ENCODE measurements at places on chromosomes 2 and 18.
A peak's percentile ranks its signal among the peaks of the same experiment; 100 is the strongest.

DNA sequence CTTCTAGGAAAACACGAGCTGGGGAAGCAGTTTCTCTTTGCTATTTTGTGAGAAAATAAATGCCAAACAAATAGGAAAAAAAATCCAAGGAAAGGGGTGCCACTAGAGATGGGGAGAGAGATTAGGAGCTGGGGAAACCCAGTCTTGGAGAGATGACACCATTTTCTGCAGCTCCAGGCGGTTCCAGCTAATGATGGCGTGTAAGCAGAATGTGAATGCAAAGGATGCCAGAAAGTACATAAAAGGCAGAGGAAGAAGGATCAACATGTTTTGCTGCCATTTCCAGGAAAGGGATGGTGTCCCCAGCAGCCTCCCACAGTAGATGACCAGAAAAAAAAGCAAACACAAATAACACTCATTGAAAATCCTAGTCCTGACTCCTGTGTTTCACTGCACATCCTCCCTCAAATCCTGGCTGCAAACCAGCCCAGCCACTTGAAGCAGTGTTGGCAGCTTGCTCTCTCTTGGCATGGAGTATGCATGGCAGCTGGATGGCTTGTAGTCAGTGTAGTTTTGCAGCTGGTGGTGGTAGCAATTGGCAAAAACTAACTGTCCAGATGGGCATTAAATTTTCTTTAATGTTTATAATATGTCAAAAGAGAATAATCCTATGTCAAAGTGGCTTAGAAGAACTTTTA lies 93.6 kb downstream of the FTCDNL1 start:
- DNase-seq = peak; percentile 90

DNA sequence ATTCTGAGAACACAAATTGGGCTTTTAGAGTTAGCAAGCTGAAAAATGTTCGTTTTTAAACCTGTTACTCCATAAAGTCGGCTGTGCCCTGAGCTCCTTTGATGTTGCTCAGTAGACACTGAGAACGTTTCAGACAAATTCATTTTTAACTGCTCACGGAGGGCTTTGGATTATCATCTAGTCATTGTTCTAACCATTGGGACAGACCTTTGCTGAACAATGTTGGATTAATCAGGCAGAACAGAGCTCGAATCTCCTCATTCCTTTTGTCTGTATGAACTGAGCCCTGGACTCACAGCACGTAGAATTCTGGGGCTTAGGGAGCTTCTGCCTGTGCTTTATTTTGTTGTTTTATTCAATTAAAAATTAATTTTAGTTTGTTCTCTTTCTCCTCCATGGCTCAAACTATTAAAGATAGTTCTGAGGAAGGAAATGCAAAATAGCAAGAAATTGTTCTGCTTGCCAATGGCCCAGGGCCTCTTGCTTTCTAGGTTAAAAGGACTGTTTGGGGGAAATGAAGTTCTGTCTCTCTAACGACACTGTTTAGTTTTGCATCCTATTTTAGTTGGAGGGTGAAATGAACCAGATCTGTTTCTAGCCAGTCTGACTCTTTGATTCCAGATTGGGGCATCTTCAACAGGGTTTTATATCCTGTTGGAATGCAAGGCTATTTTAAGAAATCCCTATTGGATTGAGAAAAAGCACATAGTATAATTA lies 114.7 kb upstream of the CXCR4 start:
- no peak for DNase-seq

DNA sequence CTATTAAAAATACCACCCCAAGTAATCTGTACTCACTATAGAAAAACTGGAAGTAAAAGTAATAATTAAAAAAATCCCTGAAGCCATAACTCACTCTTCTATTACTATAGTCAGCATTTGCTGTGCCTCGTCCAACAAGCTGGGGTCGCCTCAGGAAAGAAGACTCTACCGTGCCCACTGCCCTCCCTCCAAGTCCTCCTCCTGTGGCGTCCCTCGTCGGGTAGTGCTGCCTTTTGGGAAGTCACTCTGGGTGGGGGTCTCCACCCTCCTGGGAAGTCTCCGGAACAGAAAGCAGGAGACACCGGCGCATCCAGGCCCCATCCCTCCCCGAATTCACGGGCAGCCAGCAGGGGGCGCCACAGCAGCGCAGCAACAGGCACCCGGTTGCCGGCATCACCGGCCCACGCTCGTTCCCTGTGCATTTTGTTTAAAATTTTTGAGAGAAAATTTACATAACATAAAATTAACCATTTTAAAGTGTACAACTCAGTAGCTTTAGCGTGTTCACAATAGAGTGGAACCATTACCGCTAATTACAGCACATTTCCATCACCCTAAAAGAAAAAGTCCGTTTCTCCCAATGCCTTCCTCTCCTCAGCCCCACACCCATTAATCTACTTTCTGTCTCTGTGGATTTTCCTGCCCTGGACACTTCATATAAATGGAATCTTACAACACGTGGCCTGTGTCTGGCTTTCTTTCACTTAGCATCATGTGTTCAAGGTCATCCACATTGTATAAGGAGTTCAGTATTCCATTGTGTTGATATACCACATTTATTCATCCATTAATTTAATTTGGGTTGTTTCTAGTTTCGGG lies 62.2 kb downstream of the ADNP2 start:
- peak; percentile 47 for DNase-seq

DNA sequence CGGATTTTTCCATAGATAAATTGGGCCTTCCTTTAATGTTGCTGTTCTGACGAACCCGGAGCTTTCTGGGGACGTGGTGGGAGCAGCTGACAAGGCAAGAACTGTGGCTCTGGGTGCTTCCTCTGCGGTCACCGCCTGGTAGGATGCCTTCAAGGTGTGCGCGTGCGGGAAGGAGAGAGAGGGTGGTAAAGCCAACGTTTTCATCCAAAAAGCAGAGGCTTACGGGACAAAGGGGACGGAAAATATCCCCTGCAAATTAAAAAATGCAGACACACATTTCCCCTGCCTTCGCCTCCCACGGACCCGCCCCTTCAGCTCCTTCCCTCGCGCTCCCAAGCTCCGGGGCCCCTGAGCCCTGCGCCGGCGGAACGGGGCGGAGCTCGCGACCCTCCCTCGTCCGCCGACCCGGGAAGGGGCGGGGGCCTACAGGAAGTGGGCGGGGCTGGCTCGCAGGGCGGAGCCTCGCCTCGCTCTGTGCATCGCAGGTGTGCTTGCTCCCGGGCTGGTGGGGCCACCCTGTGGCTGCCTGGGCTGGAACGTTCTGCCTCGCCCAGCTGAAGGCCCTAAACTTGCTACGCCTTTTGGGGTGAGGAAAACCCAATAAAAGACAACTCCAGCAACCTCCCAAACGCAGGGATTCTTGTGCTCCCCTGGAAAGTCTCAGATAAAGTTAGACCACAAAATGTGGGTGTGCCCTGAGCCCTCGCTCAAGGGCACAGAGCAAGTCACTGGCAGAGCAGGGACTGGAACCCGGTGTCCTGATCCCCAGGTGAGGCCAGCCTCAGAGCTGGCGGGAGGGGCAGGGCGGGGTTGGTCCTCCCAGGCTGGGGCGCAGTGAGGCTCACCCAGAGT lies 25.4 kb upstream of the SLC66A3 start:
- no peak for DNase-seq

DNA sequence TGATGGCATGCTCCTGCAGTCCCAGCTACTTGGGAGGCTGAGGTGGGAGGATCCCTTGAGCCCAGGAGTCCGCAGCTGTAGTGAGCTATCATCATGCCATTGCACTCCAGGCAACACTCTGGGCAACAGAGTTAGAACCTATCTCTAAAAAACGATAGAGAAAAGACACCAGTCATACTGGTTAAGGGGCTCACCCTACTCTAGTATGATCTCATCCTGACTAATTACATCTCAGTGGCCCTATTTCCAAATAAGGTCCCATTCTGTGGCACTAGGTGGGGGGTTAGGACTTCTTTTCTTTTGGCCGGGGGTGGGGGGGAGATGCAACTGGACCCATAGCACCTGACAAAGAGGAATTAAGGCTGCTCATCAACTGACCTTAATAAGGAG lies 163.2 kb upstream of the NCK2 start:
- no peak for DNase-seq

DNA sequence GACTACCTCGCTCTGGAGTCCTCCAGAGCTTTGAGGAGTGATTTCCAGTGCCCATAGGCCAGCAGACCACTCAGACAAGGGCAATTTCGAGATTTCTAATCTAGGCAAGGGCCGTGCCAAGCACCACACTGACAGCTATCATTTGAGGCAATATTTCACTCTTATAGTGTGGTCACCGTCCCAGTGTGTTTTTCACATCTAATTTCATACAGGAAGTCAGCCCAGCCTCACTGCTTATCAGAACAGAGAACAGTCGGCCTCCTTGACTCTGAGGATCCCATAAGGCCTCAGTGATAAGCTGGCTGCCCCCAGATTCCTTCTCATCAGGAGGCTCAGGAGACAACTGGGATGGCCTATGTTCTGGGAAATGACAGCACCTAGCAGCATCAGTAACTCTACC lies 581 bp downstream of the CAPN14 start:
- DNase-seq = no peak

Measured in hippocampal formation (tissue), 2 donors.